ENCODE measurements at places on chromosomes 2 and 18. TPM values are rescaled to one million over a fixed set of nuclear protein-coding genes. Genes with fewer than 3 reads are reported as not detected.

DNA sequence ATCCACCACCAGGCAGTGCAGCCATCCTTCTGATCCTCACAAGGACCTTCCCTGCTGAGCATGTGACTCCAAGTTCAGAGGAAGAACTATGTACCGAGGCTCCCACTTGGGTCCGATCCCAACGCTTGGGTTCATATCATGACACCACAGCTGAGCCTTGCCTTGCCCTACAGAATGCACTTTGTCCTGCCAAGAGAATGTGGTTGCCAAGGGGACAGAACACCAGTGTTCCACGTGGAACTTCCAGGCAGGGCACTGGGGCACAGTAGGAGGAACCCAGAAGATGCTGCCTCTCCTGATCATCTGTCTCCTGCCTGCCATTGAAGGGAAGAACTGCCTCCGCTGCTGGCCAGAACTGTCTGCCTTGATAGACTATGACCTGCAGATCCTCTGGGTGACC is at the start of gene TEX51:
Gene TEX51 (plus strand): TSS at position 255 of the 400 bp plus-strand sequence. CDS start 29 bp downstream, at position 284.
- DNase-seq: no peak

Gene CYP26B1
- polyA plus RNA-seq: 1.8 TPM

Gene KCNG3
- not detected for polyA plus RNA-seq

GRCh38 chr2:28547906-28548600 is 52.2 kb downstream of the PLB1 start:
- DNase-seq: no peak

DNA sequence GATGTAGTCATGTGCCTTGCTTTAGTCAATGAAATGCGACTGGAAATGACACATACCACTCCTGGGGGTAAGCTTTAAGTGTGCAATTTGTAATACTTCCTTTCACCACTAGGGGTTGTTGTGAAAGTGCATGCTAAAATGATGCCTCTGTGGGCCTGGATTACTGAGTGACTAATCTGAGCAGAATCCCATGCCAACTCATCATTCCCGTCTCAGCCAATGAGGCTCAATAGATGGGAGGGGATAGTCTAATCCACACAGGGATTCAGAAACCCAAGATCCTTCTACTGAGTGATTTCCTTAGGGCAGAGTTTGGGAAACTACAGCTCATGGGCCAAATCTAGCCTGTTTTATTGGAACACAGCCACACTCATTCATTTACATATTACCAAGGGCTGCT is 54.0 kb downstream of the HRH4 start:
- peak; percentile 54 for DNase-seq

DNA sequence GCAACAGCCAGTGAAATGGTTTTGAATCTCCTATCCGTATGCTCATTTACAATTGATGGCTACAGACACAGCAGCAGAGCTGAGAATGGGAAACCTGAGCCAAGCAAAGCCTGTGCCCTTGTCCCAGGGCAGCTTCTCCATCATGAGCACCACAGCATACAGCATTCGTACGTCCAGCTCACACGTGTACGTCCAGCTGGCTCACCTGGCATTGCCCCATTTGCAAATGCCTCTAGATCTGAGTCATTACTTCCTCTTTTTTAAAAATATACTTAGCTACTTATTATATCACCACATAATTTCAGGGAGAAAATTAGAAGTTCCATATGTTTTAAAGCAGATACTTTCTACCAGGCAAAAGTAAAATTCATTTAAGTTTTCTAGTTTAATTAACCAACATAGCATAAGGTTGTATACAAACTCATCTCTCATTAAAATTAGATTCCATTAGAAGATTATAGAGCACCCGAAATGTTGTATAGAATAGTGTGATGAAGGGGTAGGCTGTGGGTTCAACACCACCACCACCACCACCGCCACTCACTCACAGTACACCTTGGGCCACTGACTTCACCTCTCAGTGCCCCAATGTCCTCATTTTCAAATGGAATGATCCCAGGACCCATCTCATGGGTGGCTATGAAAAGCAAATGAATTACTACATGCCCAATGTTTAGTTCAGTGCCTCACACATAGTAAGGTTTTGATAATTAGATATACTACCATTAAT is 31.4 kb upstream of the TMEM177 start:
- DNase-seq: no peak

DNA sequence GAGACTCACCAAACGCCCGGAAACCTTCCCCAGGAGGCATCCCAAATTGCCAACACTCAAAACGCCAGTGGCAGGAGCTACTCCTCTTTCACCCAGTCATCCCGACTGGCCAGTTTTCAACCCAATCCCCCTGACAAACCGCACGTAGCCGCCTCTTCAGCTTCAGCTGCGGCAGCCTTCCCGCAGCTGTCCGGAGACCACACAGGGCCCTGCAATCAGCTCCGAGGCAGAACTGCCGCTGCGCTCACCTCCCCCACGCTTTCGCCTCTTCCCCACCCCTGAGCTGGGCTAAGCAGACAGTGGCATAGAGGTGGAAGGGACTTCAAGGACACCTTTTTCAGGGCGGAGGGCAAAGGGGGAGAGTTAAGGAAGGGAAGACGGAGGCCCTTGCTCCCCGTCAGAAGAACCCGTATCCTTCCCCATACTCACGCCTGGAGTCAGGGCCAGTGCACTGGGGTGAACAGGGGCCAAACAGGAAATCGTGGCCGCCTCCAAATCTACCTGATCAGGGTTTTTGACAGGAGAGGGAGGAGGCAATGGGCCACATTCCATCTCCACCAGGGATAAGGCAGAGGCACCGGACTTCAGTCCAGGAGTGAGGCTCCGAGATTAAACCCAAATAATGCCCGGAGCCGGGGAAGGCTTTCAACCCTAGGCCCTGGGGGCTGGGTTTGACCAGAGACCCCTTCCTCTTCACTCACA is 16.9 kb downstream of the CYP26B1 start:
- no peak for DNase-seq
